Renal pelvis (tissue), 12 donors: ENCODE measurements at places on chromosomes 7 and 10. TPM values are rescaled to one million over a fixed set of nuclear protein-coding genes. Genes with fewer than 3 reads are reported as not detected.

- no peak for DNase-seq
Measured at GRCh38 chr10:120069700-120070099, 177.2 kb downstream of the SEC23IP start.

GRCh38 chr10:17019696-17020095 lies 109.9 kb downstream of the CUBN start:
- no peak for DNase-seq

STEAP1 gene
- polyA plus RNA-seq = 13.3 TPM

DNA sequence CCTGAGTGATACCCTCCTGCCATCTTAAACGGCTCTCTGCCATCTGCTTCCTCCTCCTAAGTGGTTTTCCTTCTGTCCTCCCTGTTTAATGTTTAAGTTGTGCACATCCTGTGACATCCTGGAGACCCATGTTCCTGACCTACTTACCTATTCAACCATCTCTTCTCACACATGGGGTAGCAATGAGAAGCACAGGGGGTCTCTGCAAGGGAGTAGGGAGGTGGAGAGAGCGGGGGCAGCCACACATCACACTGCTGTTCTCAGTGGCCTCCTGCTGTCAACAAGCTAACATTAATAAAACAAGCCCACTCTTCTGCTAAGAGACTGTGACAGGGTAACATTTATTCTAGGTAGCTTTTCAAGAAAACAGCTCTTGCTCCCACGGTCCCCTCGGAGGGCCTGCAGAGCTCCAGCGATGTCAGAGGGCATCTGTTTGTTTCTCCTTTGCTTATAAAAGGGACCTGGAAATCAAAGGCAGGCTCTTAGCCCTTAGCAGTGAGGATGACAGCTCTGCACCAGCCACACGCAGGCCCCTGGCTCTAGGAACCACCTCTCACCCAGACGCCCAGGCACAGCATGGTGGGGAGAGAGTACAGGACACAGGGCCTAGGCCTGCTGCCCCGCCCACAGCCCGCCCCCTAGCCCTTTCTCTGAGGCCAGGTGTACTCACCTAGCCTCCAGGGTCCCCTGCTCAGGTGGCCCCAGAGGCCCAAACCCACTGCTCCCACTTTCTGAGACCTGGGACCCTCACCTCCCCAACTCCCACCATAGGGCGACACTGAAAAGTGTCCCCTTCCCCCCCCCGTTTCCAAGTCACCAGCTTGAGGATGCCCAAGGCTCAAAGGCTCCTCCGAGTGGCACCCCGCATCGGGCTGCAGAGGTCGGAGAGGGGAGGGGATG lies 943 bp upstream of the SLC18A2 start:
- no peak for DNase-seq

LRMDA gene
- 16.3 TPM for polyA plus RNA-seq

LRGUK gene
- polyA plus RNA-seq = 1.3 TPM

LRRC4 gene
- polyA plus RNA-seq = 6.7 TPM

PTPN20 gene
- polyA plus RNA-seq = 2.4 TPM

DNA sequence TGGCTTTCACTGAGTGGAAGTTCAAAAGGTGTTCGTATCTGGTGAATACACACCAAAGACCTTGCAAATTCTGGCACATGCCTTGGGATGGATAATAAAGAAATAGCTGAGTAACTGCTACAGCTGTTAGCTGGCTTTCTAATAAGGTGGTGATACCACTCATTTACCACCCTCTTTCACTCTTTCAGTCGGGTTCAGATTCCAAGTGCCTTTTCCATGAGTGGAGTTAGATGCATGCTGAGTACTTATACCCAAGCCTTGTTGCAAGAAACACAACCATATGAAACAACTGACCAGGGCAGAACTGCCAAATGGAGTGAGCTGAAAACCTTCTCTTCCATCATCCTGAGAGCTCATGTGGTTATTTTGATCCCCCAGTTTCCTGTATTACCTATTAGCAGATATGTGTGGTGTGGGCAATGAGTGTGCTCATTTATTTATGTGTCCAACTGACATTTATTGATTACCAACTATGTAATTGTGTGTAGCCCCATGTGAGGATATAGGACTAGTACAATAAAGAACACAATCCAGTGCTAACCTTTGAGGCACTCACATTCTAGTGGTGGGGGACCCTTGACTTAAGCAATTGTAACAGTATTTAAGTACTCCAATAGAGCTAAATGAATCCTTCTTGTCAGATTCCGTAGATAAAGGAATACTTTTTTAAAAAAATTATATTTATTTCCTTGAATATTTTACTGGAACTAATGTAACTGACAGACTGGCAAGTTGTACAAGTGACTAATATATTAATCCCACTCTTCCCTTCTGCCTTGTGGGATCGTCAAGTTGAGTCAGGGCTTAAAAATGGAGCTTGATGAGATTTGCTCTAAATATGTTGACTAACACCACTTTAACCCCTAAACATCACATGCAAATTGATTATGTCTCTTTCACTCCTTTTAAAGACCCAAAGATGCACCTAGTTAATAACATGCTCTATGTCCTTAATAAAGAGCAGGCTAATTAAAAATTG lies 124.7 kb downstream of the ARID5B start:
- no peak for DNase-seq

- no peak for DNase-seq
Measured at GRCh38 chr7:127409629-127410028, 17.1 kb upstream of the ZNF800 start.

SP4 gene
- 13.4 TPM for polyA plus RNA-seq

SPDYE11 gene
- 1.3 TPM for polyA plus RNA-seq

- no peak for DNase-seq
Measured at GRCh38 chr10:80487421-80487785, 33.3 kb downstream of the TSPAN14 start.

GRCh38 chr10:16292366-16292765 lies 144.4 kb upstream of the PTER start:
- no peak for DNase-seq

GRID1 gene
- polyA plus RNA-seq = 1.6 TPM

CAMK2B gene
- 2.9 TPM for polyA plus RNA-seq

SUN3 gene
- 0.22 TPM for polyA plus RNA-seq

GPRIN2 gene
- polyA plus RNA-seq = 7.8 TPM

DNA sequence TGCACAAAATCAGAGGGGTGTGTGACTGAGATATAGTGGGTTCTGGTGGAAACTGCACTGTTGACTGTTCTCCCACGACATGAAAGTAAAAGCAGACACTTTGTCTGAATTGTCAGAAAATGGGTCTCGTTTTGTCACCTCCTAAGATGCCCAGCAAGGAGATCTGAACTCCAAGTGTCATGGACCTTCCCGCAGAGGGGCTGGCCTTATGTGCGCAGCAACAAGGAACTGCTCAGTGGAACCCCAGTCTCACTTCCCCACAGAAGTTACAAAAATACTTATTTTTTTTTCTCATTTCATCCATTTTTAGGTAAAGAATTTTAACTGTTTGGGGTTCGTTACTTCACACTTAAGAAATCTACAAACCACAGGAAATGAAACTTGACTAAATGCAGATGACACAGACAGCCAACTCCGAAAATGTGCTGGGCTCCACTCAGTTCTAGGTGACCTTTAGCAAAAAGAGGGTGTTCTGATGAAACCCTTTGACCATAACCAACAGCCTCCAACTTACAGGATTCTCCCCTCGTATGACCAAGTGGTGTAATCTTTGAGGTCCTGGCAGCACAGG lies 115.0 kb downstream of the FAM107B start:
- no peak for DNase-seq

TCERG1L gene
- 1.3 TPM for polyA plus RNA-seq

DNA sequence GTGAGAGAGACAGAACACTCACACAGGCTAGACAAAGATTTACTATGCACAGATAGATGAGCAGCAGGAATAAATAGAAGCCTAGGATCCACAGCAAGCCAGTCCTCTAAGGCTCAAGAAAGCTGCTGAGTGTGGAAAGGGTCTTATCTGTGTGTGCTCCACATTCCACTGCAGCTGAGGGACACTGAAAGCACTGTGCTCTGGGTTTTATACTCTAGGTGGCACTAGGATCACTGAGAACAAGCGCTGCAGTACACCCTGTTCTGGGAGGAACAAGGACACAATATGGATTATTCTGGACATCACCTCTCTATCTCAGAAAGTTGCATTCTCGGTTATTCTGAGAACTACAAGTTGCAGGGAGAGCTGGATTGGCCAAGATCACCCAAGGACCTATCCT lies 4.9 kb upstream of the KLHL7 start:
- no peak for DNase-seq

- DNase-seq = peak; percentile 33
Measured at GRCh38 chr10:17787087-17787961, 21.8 kb upstream of the MRC1 start.

GRCh38 chr10:5591336-5591824 lies 66.6 kb downstream of the CALML3 start:
- DNase-seq = no peak

TACR2 gene
- 0.34 TPM for polyA plus RNA-seq

DNA sequence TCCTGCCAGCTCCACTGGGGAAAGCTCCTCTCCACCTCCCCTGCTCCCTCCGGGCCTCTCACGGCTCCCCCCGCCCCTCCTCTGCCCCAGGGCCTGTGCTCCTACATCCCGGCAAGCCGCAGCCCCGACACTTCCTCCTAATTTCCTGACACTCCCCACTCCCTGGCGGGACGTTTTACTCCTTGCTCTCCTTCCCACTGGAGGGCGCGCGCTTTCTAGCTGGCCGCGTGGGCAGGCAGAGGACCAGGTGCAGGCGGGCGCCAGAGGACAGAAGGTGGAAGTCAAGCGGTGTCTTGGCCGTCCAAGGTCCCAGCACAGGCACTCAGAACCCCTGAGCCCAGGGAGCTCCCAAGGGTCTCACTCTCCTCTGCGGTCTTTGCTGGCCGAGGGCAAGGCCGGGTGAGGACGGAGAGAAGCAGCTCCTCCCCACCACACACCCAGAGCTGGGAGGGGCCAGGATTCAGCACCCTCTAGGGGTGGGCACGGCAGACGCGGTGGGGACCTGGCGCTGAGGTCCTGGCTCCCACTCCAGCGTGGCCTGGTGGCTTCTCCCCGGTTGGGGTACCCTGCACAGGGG lies 19.1 kb downstream of the ADAM8 start:
- DNase-seq = no peak

DPYSL4 gene
- polyA plus RNA-seq = 15.4 TPM

GRCh38 chr10:119090968-119091367 lies 10.4 kb upstream of the EIF3A start:
- no peak for DNase-seq

TRIM50 gene
- 0.38 TPM for polyA plus RNA-seq

GRCh38 chr10:69957241-69957885 lies 95.3 kb upstream of the MACROH2A2 start:
- DNase-seq = no peak

OR2F2 gene
- not detected for polyA plus RNA-seq

- no peak for DNase-seq
Measured at GRCh38 chr10:123327450-123327849, 173.2 kb downstream of the BUB3 start.

TMEM72 gene
- 84.7 TPM for polyA plus RNA-seq

- DNase-seq = no peak
Measured at GRCh38 chr10:67935223-67935622, 50.8 kb downstream of the SIRT1 start.

DNA sequence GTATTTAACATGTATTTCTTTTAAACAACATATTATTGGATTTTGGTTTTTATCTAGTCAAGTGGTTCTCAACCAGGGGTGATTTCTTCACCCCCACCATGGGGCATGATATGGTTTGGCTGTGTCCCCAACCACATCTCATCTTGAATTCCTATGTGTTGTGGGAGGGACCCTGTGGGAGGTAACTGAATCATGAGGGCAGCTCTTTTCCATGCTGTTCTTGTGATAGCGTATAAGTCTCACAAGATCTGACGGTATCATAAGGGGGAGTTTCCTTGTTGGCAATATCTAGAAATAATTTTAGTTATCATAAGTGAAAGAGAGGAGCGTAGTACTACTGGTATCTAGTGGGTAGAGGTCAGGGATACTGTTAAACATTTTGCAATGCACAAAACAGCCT lies 37.6 kb downstream of the TMEM168 start:
- DNase-seq = no peak

DNA sequence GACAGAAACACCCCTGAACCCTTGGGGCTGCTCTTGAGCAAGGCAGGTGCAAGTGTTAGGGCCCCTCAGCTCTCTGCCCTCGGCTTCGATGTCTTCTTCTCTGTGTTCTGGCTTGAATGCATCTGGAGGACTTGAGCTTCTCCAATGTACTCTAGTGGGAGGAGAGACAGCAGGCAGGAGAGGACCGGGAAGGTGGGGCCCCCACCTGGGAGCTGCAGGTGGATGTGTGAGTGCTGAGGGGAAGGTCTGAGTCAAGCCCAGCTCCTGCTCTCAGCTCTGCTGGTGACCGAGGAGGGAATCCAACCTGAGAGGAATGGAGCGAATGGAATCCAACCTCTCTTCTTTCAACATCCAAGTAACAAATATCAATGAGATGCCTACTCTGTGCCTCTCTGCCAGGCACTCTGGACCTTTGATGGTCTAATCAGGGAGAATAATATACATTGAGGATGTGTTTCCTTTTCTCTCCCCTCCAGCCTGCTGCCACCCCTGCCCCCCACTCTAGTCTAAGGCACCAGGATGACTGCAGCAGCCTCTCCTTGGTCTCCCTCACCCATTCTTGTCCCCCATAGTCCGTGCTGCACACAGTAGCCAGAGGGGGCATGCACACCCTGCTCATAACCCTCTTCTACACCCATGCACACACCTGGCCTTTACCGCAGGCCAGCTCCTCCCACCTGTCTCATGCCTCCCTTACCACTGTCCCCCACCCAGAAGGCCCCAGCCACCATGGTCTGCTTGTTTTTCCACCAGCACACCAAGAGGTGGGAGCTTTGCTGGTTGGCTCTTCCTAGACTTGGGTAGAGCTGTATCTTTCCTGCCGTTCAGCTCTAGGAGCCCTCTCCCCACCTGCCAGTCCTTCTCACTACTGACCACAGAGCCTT lies 13.6 kb downstream of the TBATA start:
- DNase-seq = no peak

GRCh38 chr7:143012001-143012400 lies 14.9 kb downstream of the OR9A2 start:
- no peak for DNase-seq

DNA sequence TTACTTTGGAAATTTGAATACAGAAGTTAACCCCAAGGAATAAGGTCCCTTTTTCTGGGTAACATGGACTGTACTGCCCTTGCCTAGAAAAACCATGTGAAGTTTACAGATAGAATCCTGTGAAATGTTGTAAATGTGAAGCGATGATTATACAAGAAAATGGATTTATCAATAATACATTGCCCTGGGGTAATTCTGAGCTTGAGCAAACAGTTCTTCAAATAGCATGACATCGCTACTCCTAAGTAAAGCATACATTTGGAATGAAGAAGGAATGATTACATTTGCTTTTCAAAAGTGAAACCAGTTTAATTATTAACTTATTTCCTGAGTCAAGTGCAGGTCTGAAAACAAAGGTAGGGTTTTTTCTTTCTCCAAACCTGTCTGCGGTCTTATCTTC lies 43.3 kb upstream of the FZD8 start:
- no peak for DNase-seq

- DNase-seq = no peak
Measured at GRCh38 chr10:49628599-49628998, 14.8 kb downstream of the CHAT start.

SPDYE16 gene
- polyA plus RNA-seq = 1.7 TPM
